HS-5 (cell line): ENCODE measurements at places on chromosomes 6 and 20.

GRCh38 chr6:42387336-42387735, 64.4 kb downstream of the TRERF1 start:
- no peak for DNase-seq

- DNase-seq: no peak
These were observed at the start of gene BEND3 for GRCh38 chr6:107114926-107115694. Gene BEND3, minus strand, starts transcription at chr6:107115515. Its CDS starts 16,230 bp downstream, at chr6:107099285.

DNA sequence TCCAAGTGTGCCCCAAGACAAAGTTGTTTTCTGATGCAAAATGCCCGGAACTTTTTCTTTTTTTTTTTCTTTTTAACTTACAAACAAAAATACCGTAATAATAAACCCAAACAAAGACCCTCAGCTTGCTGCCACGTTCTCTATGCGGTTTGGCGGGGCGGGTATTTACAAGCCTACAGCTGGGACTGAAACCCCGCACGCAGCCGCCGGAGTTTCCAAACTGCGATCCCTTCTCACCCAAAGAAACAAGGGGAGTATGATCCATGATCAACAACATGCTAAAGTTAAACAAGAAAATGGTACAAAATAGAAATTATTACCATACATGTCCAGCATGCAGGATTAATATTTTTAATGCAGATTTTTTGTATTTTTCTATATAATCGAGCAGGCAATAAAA, 2.1 kb downstream of the MAFB start:
- DNase-seq: no peak

- DNase-seq: no peak
These were observed 310.2 kb downstream of the TSHZ2 start for GRCh38 chr20:53282217-53282955.

- no peak for DNase-seq
These were observed 98.2 kb upstream of the ZNF217 start for GRCh38 chr20:53691811-53692192.

GRCh38 chr6:55679503-55679902, 100.5 kb upstream of the HMGCLL1 start:
- DNase-seq: no peak

- no peak for DNase-seq
These were observed 4.5 kb downstream of the HINT3 start for GRCh38 chr6:125961117-125961516.

DNA sequence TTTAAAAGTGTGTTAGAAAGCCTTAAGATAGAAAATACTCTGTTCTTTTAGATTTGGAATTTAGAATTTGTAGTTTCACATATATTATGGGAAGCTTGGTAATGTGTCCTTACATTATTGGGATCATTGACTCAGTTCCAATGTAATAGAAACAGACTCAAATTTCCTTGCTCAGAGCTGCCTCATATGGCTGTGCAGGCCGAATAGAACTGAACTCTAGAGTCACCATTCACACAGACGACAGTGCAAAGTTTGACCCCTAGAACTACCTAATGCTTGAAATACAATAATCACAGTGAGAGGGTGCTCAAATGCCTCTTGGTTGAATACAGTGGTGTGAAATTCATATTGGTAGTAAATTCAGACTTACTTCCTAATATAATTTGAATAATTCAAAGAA, 482.7 kb upstream of the CITED2 start:
- DNase-seq: no peak

GRCh38 chr6:117288083-117288715, 22.8 kb downstream of the VGLL2 start:
- no peak for DNase-seq

- DNase-seq: no peak
These were observed 191.6 kb upstream of the MOCS1 start for GRCh38 chr6:40125680-40126394.

DNA sequence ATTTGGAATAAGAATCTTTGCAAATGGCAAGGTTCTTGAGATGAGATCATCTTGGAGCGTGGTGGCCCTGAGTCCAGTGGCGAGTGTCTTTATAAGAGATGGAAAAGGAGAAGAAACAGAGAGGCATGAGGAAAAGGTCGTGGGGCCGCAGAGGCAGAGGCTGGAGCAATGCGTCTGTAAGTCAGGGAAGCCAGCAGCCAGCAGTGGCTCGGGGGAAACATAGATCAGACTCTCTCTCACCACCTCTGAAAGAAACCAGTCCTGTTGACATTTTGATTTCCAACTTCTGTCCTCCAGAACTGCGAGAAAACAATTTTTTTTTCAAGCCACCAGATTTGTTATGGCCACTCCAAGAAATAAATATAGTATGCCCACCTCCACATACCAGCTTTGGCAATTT, 226.6 kb downstream of the TFAP2C start:
- no peak for DNase-seq

DNA sequence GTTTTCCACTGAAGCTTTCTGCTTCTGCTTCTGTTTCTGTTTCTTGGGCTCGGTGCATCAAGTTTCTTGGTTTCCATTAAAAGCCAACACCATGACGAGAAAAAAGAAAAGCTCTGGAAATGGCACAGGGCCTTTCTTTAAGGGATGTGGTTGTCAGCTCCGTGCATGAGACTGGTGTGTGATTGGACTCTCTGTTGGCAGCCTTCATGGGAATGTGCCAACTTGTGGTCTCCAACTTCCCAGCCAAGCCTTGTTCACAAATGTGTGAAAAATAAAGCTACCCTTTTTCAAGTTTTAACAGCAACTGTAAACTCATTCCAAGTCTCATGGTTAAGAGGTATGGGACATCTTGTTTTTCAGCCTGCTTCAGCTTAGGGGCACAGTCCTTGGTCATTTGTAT, 68.7 kb upstream of the CST7 start:
- no peak for DNase-seq

DNA sequence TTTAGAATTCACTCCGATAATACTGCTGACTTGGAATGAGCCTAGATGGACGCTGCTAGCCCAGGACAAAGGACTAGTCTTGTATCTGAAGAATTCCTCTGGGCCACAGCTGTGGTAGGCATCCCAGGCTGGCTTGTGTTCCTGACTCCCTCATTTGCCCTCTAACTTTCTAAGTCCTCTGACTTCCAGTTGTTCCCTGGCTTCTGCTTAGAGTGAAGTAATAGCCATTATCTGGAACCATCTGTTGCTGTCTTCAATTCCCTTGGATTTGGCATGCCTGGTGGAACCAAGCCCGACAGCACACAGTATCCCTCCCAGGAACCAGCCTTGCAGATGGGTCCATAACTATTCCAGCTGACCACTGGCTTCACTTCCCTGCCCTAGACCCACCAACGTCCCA, 376.0 kb downstream of the SYNE1 start:
- no peak for DNase-seq

GRCh38 chr20:48025661-48026060, 240.4 kb upstream of the SULF2 start:
- peak; percentile 94 for DNase-seq

- peak; percentile 90 for DNase-seq
These were observed 44.6 kb downstream of the SYNJ2 start for GRCh38 chr6:158026054-158026900.

GRCh38 chr6:150566486-150566885, 33.2 kb upstream of the PLEKHG1 start:
- no peak for DNase-seq

- DNase-seq: no peak
These were observed 9.2 kb downstream of the NRN1 start for GRCh38 chr6:5997420-5997987.

GRCh38 chr20:17902531-17903083, 66.0 kb downstream of the SNX5 start:
- no peak for DNase-seq

- DNase-seq: no peak
These were observed 105.6 kb upstream of the NXT1 start for GRCh38 chr20:23244916-23245552.

DNA sequence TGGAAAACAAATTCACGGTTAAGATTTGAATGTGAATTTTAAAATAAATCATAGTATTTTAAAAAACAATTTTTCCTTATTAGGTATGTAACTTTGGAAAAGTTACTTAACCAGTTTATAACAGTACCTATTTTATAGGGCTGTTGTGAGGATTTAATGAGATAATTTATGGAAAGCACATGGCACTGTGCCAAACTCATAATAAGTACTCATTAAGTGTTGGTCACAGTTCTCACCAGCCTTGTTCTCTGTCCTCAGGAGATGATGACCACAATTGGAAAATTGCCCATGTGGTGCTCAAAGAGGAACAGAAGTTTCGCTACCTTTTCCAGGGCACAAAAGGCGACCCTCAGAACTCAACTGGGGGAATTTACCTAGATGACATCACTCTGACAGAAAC, 39.6 kb downstream of the MEP1A start:
- no peak for DNase-seq

GRCh38 chr6:158912655-158913054, 87.3 kb downstream of the RSPH3 start:
- DNase-seq: no peak

DNA sequence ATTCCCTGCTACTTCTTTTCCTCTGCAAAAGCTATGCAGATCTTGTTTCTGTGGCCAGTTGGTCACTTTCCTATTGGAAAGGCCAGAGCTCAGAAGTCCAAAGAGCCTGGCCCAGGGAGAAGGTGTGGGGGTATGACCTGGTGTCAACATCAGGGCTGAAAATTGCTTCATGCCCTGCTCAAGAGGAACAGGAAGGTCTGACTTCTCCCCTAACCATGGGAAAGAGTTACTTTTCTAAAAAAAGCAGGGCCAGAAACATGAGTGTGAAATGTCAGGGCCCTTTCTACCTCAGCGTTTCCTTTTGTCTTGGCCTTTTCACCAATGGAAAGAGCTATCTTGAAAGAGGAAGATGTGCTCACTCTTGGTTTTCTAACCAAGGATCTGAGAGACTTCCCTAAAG, 117.4 kb downstream of the MAFB start:
- no peak for DNase-seq

DNA sequence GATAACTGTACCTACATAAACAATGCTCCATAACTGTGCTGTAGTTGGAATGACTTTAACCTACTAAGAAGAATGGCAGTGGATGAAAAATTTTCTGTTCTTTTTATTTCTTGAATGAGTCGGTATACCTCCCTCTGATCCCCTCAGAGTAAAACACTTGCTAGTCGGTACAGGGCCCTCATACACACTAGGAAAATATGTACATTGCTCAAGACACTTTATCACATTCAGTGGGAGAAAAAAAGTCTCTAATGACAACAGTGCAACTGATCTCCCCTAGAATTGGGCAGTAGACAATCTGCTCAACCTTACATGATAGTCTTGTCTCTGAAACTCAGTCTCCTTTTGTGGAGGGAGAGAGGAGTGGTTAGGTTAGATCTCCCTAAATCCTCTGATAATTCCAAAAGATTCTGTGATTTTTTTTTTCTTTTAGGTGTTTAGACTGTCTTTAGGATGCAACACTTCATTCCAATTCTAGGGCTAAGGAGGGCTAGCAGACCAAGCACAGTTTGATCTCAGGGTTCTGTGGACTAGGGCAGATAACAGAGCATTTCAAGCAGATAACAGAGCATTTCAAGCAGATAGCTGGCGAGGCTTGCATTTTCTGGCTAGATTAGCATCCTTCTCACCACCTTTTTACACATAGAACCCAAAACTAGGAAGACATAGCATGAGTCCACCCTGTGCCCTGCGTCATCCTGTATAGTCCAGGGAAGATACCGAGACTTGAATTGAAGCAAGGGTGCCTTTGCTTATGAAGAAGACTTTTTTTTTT, 100.3 kb upstream of the TNFAIP3 start:
- DNase-seq: no peak

DNA sequence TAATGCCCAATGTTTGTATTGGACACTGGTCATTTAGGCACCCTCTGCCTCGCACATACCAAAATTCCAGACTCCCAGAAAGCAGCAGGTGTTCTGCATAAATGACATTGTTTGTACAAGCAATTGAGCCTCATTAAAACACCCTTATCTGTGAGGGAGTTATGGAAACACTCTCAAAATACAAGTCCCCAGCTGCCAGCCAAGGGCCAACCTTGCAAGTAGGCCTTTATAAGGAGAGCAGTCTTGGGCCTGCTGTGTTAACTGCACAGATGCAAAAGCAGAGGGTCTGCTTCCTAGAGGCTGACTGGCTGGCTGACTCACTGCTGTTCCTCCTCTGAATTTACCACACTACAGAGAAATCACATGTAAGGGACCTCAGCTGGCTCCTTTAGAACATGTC, 150.4 kb upstream of the HMGN3 start:
- DNase-seq: no peak

DNA sequence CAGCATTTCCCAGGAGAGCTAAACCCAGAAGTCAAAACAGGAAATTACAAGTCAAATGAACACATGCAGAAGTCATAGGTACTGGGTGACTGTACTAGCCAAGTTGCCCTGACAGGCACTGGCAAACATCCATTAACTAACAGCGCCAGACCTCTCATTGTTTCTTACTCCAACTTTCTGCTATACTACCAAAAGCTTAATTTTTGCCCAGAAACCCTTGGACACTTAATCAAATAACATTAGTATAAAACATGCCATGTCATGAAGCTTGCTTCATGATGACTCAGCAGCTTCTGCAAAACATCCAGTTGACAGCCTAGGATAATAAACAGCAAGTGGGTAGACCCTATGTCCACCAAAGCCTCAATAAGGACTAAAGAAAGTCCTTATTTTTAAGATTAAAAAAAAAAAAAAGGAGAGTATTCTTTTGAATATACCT, 3.5 kb downstream of the NUP153 start:
- peak; percentile 62 for DNase-seq

DNA sequence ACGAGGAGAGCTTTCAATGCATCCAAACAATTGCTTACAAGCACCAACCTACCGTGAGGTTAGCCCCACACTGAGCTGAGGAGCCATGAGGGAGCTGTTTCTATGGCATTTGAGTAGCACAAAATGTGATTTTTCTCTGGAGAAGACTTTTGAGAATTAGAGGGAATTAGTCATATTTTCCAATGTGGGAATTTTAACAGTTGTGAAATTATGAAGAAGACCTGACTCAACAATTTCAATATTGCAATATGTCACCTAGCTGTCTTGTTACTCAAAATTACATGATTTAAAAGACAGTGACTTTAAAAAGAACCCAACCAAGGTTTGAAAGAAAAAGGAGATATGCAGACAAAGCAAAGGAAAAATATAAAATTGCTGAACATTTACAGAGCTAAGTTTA, 62.6 kb upstream of the LY86 start:
- DNase-seq: no peak

DNA sequence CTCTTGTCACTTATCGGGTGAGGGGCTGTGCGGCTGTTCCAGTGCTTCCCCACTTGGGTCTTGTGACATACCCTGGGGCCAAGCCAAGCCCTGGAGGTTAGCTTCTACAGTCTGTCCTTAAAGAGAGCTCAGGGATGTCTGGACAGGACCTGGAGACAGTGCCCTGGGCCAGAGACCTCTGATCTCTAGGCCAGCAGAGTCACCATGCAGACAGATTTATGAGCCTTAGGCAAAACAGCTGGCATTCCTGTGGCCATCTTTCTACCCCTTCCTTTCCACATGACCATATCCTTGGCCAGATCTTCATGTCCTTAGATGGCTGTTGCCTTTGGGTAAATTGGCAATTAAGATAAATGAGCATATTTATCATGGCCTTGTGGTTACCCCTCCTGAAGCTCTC, 678.6 kb downstream of the MAFB start:
- peak; percentile 23 for DNase-seq

DNA sequence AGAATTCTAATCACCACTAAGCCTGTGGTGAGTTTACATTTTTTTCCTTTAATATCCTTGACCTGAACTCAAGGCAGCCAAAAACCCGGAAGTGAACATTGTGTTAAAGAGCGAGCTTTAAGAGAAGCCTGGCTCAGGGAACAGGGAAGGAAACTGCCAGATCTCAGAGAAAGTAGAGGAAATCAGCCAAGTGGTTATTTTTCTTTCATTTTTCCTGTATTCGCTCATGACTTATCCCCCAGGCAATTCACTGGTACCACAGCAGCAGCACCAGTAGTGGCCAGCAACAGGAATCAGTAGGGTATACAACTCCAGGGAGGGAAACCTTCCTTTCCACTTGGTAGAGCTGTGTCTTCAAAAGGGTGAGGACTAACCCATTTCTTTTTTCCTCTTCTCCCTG, 89.6 kb upstream of the HMGCLL1 start:
- DNase-seq: no peak
